ENCODE measurements at places on chromosomes 6 and 20. TPM values are rescaled to one million over a fixed set of nuclear protein-coding genes. Genes with fewer than 3 reads are reported as not detected.

ZSCAN26 gene
- 7.2 TPM for total RNA-seq

NFKBIL1 gene
- 31.0 TPM for total RNA-seq

WFDC12 gene
- not detected for total RNA-seq

HCK gene
- 18.5 TPM for total RNA-seq

DNA sequence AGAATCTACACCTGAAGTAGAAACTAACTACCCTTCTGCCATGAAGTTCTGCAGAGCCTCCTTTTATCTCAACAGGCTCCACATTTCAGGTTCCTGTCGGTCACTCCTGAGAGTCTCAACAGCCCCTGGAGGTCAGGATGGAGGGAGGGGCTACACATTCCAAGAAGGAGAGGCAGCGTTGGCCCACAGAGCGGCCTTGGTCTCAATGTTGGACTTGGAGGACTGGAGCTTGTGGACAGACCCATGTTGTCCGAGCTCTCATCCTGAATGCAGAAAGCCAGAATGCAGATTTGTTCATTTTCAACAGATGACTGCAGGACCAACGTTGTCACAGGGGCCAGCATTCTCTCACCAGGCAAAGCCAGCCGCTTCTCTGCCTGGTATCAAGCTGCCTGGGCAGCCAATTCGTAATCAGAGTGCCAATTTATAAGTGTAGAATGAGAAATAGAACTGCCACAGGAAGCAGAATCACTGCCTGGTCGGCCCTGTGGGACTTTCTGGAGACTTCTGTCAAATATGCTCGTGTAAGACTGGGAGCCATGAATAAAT is 212.5 kb upstream of the SNX9 start:
- H3K27ac ChIP-seq: no peak overlapping the region
- H3K4me1 ChIP-seq: peaks cover 9% of the 10 kb centered on the region
- H3K36me3 ChIP-seq: no peaks in the 10 kb centered on the region
- H3K27me3 ChIP-seq: no peaks in the 10 kb centered on the region
- no peak for DNase-seq

DNA sequence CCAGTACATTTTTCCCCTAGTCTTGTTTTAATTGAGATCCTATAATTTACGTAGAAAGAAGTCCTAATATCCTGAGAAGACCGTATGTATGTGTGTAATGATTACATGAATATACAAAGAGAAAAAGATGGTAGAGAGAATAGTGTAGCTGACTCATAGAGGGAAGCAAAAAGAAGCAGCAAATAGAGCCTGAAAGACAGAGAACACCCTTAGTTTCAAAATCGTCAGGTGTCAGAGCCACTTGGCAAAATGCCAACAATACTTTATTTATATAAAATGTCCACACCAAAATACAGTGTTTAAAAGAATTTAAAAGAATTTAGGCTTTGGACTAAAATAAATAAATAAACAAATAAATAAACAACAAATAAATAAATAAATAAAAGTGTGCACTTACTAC is 1414.1 kb upstream of the EYS start:
- H3K4me1 ChIP-seq: no peaks in the 10 kb centered on the region
- no peak for DNase-seq
- H3K27ac ChIP-seq: no peak overlapping the region
- H3K36me3 ChIP-seq: no peaks in the 10 kb centered on the region

- no peaks in the 10 kb centered on the region for H3K4me1 ChIP-seq
- no peaks in the 10 kb centered on the region for H3K36me3 ChIP-seq
- H3K4me3 ChIP-seq: no peak overlapping the region
- DNase-seq: no peak
- no peaks in the 10 kb centered on the region for H3K27me3 ChIP-seq
Observed at GRCh38 chr6:169321546-169321945, 67.9 kb upstream of the THBS2 start.

DNA sequence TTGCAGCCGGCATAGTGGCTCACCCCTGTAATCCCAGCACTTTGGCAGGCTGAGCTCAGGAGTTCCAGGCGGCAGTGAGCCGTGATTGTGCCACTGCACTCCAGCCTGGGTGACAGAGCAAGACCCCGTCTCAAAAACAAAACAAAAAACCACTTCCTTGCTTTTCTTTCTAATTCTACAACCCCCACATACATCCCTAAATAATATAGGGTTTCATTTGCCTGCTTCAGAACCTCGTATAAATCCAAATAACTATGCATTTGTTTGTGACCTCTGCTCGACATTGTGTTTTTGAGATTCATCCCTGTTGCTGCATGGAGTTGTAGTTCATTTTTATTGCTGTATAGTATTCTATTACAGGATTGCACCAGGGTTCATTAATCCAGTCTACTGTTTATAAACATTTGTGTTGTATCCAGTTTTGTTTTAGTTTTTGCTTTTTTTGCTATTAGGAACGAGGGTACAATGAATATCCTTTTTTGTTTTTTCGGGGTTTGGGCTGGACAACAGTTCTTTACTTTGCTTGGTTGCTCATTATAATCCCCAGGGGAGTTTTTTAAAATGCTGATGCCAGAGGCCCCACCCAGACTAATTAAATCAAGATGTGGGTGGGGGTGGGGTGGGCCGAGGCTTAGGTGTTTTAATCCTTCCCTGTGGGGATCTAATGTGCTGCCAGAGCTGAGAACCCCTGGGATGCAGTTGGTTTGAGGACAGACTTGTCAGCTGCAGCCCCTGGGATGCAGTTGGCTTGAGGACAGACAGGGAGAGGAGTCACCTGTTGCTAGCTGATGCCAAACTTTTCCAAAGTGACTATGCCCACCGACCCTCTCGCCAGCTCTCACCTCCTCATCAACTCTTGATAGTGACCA is 2.4 kb upstream of the SNAI1 start:
- no peaks in the 10 kb centered on the region for H3K27me3 ChIP-seq
- H3K36me3 ChIP-seq: no peaks in the 10 kb centered on the region
- no peak overlapping the region for H3K27ac ChIP-seq
- no peak overlapping the region for H3K4me3 ChIP-seq
- H3K4me1 ChIP-seq: peaks cover 7% of the 10 kb centered on the region

DNA sequence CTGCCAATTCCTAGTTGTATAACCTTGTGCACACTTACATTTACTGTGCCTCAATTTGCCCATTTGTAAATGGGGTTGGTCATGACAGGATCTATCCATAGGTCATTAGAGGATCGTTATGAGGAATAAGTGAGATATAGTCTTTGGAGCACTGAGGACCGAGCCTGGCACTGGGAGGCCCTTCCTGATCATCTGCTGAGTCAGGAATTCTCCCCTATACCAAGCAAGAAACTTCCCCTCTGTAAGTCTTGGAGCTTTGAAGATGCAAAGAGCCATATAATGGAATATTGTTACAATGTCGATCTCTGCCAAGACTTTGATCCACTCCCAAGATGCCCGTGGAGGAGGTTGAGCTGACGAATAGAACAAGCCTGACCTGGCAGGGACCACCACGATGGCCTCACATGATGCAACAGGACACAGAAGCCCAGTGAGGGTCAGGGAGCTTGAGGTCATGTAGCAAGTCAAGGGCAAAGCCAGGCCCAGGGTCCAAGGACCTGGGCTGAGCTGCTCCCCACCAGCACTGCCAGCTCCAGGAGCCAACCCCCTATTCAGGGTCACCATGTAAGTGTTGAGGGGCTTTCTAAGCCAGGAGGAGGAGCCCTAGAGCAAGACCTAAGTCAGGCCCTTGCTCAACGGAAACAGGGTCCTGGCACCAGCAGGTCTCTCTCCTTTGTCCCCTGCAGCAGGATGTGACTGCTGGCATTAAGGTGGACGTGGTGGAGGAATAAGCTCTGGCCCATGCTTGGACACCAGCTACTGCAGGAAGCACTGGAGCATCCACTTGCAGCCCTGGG is 16.7 kb downstream of the PDRG1 start:
- no peak for DNase-seq
- H3K36me3 ChIP-seq: no peaks in the 10 kb centered on the region
- no peak overlapping the region for H3K27ac ChIP-seq
- H3K4me1 ChIP-seq: no peaks in the 10 kb centered on the region
- H3K4me3 ChIP-seq: no peak overlapping the region

GRCh38 chr6:107435798-107436197 is 23.6 kb downstream of the PDSS2 start:
- no peak overlapping the region for H3K4me3 ChIP-seq
- DNase-seq: no peak
- no peaks in the 10 kb centered on the region for H3K27me3 ChIP-seq
- peak overlapping the region; percentile 13 for H3K27ac ChIP-seq

GRCh38 chr6:40977695-40978094 is 61.3 kb downstream of the UNC5CL start:
- DNase-seq: no peak
- no peaks in the 10 kb centered on the region for H3K4me1 ChIP-seq
- H3K4me3 ChIP-seq: no peak overlapping the region
- no peaks in the 10 kb centered on the region for H3K27me3 ChIP-seq

DNA sequence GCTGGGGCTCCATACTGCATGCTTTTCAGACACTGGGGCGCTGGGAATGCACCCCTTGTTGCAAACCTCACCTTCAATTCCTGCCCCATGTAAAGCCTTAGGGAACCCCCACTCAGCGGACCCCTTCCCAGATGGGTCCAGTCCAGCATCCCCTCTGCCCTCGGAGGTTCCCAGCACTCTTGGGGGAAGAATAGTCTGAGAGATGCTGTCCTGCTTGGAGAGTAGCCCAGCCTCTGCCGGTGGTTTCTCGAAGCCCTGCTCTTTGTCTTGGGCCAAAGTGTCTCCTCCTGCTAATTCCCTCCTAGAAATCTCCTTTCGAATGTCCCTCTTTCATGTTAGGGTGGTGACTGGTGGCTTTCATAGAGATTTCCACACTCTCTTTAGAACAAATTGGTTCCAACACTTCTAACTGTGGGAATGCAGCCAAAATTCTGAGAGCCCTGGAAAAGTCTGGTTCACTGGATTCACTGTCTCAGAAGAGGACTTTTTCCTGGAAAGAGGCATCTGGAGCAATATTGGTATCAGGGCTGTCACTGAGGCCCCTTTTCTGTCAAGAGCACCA is 24.9 kb upstream of the SULF2 start:
- no peak for DNase-seq
- peaks cover 6% of the 10 kb centered on the region for H3K27me3 ChIP-seq
- no peaks in the 10 kb centered on the region for H3K36me3 ChIP-seq
- H3K27ac ChIP-seq: no peak overlapping the region
- H3K4me3 ChIP-seq: no peak overlapping the region

DNA sequence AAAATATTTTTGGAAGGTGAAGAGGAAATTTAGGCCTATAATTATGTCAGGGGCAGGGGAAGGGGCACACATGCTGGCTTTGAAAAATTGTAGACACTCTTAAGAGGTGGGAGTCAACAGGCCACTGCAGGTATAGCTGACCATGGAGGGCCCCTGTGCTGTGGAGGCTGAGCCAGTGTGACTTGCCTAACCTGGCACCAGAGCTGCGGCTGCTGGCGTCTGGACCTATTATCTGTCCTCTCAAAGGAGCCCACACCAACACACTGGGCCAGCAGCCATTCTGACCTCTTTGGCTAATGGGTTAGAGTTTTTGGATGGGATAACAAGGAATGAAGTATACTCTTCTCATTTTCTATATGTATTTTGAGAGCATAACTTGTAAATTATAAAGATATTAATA is 4.5 kb downstream of the GID8 start:
- no peak overlapping the region for H3K27ac ChIP-seq
- H3K36me3 ChIP-seq: peaks cover 48% of the 10 kb centered on the region
- H3K4me1 ChIP-seq: peaks cover 12% of the 10 kb centered on the region
- DNase-seq: no peak
- no peak overlapping the region for H3K4me3 ChIP-seq
- no peaks in the 10 kb centered on the region for H3K27me3 ChIP-seq

DNA sequence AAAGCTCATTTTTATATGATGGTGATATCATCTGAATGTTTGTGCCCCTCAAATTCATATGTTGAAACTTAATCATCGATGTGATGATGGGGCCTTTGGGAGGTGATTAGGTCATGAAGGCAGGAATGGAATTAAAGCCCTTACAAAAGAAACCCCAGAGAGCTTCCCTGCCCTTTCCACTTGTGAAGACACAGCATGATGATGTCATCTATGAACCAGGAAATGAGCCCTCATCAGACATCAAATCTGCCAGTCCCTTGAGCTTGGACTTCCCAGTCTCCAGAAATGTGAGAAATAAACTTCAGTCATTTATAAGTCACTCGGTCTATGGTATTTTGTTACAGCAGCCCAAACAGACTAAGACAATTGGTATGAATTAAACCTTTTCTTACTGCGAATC is 153.1 kb downstream of the MYB start:
- no peak overlapping the region for H3K4me3 ChIP-seq
- no peaks in the 10 kb centered on the region for H3K27me3 ChIP-seq
- H3K27ac ChIP-seq: no peak overlapping the region
- no peak for DNase-seq

DNA sequence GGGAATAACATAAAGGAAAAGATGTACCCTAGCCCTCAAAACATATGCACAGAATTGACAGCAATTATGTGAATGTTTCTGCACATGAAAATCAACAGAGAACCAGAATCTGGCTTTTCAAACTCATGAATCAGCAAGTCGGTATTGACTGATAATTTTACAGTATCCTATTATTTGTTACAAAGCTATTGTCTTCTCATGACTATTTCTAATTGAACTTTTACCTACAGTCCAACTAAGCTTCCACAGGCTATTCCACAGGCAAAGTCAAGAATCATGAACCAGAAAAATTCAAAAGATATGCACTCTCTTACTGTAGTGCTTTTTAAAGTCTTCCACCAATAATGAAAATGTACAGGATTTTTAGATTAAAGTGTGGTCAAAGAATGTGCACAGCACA is 49.1 kb upstream of the DST start:
- no peaks in the 10 kb centered on the region for H3K27me3 ChIP-seq
- H3K36me3 ChIP-seq: no peaks in the 10 kb centered on the region

DNA sequence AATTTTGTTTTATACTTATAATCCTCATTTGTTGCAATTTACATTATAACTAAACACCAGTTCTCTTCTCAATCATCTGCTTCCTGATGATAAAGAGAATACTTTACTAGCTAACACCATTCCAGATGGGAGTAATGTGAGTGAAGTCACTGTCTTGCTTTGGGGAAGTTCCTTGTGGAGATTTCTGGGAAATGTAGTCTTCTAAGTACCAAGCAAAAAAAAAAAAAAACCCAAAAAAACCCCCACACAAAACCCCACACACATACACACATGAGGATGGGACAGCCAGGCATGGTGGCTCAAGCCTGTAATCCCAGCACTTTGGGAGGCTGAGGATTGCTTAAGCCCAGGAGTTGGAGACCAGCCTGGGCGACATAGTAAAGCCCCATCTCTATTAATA is 2.2 kb upstream of the SNPH start:
- no peak overlapping the region for H3K4me3 ChIP-seq
- DNase-seq: no peak
- H3K36me3 ChIP-seq: no peaks in the 10 kb centered on the region
- peaks cover 6% of the 10 kb centered on the region for H3K4me1 ChIP-seq
- peaks cover 4% of the 10 kb centered on the region for H3K27me3 ChIP-seq

GRCh38 chr6:4504700-4505099 is 271.5 kb upstream of the CDYL start:
- H3K4me1 ChIP-seq: no peaks in the 10 kb centered on the region
- H3K27me3 ChIP-seq: no peaks in the 10 kb centered on the region
- no peak overlapping the region for H3K4me3 ChIP-seq
- H3K36me3 ChIP-seq: no peaks in the 10 kb centered on the region
- H3K27ac ChIP-seq: no peak overlapping the region

GRCh38 chr20:19099596-19100545 is 112.6 kb upstream of the SLC24A3 start:
- peaks cover 3% of the 10 kb centered on the region for H3K27me3 ChIP-seq
- no peak for DNase-seq
- H3K4me1 ChIP-seq: no peaks in the 10 kb centered on the region
- H3K4me3 ChIP-seq: no peak overlapping the region
- H3K36me3 ChIP-seq: no peaks in the 10 kb centered on the region

- no peaks in the 10 kb centered on the region for H3K36me3 ChIP-seq
- H3K4me1 ChIP-seq: no peaks in the 10 kb centered on the region
- H3K4me3 ChIP-seq: no peak overlapping the region
- H3K27ac ChIP-seq: no peak overlapping the region
Observed at GRCh38 chr20:58138395-58138794, 90.1 kb downstream of the ANKRD60 start.

Data from adrenal gland (tissue), 19 donors.